HL-60 (cell line): ENCODE measurements at places on chromosomes 4 and X.

- DNase-seq, result no peak
These were observed 35.1 kb downstream of the ARHGAP24 start for GRCh38 chr4:85509882-85510631.

DNA sequence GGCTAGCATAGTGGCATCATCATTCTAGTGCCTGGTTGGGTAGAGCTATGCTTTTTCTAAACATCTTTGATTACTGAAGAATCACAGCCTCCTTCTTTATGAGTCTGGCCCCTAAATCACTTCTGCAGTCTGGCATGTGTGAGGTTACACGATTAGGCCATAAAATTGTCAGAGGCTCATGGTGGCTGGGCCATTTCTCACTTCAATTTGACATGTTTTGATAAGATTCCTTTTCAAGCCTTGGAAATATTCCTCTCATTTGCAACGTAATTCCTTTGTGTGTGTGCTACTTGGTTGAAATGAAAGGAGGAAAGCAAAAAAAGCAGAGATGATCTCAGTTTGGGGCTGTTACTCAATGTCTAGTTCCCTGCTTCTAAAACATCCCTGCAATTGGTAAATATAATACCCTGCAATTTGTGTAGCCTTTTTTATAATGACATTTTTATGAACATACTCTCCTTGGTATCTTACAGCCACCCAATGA lies 6.2 kb downstream of the CCKAR start:
- no peak for DNase-seq

- no peak for DNase-seq
These were observed 997.1 kb downstream of the RAB28 start for GRCh38 chr4:12487000-12487399.

- no peak for DNase-seq
These were observed 345.3 kb upstream of the BMP3 start for GRCh38 chr4:80685214-80685613.

DNA sequence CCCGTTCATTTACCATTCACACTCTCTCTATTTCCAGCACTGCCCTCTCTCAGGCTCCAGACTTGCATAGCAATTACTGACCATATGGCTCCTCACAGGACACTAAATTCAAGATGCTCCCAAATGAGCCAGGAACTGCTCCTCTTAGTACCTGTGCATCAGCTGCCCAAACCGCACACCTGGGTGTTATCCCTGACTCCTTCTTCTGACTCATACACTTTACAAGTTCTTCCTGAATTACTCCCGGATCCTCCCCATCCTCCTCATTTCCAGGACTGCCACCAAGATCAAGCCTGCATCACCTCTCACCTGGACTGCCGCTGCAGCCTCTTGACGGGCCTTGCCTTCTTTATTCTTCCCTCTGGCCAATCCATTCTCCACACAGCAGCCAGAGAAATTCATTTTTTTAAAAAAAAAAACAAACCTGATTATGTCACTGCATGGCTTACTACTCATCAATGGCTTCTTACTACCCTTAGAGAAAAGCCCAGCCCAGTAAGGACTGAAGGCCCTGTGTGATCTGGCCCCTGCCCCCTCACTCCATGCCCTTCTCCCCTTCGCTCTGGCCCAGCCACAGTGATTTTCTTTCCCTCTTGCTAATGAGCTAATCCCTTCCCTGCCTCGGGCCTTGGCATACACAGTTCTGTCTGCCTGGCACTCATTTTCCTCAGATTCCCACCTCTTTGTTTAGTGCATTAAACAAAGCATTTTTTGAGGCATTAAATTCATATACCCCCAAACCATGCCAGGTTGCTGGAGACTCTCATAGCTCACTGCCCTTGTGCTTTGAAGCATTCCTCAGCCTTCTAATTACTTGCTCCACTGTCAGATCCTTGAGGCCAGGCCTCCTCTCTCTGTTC lies 92.0 kb downstream of the PDGFRA start:
- no peak for DNase-seq

DNA sequence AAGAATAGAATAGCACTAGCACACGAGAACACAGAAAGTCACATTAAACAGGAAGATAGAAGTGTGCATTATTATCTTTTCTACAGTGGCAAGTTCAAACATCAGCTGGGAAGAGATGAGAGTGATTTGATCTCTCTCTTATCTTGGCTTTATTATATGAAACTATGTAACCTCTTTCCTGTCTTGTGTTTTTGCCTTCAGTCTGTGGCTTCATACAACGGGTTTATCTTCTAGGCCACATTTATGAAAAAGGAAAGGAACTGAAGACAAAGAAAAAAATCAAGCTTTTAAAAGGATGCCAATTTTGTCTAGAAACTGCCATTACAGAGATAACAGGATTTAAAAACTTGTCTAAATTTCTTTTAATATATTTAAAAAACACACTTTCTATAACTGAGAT lies 983.6 kb downstream of the RPA4 start:
- no peak for DNase-seq

GRCh38 chrX:96722781-96723180 lies 38.1 kb downstream of the DIAPH2 start:
- DNase-seq, result no peak

GRCh38 chrX:150234126-150234525 lies 129.0 kb upstream of the MAMLD1 start:
- no peak for DNase-seq

GRCh38 chr4:6095897-6096296 lies 77.7 kb upstream of the C4orf50 start:
- no peak for DNase-seq

- no peak for DNase-seq
These were observed 27.7 kb downstream of the FNIP2 start for GRCh38 chr4:158796370-158797140.

GRCh38 chr4:149838036-149838435 lies 22.4 kb upstream of the IQCM start:
- DNase-seq, result no peak

GRCh38 chr4:130233377-130234047 lies 1137.6 kb downstream of the C4orf33 start:
- no peak for DNase-seq

DNA sequence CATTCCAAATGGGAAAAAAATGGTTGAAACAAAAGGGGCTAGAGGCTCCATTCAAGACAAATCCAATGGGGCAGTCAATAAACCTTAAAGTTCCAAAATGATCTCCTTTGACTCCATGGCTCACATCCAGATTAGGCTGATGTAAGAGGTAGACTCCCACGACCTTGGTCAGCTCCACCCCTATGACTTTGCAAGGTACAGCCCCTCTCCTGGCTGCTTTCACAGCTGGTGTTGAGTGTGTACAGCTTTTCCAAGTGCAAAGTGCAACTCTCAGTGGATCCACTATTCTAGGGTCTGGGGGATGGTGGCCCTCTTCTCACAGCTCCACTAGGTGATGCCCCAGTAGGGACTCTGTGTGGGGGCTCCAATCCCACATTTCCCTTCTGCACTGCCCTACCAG lies 21.5 kb downstream of the SULT1B1 start:
- no peak for DNase-seq

DNA sequence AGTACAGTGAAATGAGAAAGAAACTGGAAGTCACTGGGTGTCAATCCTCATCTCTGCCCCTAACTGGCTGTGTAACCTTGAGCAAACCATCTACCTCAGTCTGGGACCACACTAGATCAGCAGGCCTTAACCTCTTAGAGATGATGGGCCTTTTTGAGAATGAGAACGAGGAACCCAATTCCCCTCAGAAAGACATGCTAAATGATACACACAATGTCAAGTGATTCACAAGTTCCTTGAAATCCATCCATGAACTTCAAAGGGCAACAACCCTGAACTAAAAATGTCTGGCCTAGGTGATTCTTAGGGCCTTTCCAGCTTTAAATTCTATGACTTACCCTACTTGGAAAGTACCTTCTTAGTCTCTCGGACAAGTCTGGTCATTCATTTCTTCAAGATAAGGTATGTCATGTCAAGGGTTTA lies 47.4 kb downstream of the ACSL4 start:
- no peak for DNase-seq

DNA sequence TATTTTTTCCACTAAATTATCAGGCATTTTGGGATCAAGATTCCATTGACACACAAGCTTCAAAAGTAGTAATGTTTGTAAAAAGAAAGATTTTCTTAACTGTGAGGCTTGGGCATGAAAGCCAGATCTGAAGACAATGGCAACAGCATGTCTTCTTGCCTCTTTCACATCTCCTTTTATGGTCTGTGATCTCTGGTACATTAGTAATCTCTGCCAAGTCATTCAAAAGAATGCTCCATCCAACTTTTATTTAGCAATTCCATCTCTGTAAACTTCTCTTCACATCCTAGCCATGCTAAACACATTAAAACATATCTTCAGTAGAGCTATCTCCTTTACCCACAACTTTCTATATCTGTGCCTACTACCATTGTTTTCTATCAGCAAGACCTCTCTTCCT lies 465.4 kb downstream of the FAT4 start:
- no peak for DNase-seq

DNA sequence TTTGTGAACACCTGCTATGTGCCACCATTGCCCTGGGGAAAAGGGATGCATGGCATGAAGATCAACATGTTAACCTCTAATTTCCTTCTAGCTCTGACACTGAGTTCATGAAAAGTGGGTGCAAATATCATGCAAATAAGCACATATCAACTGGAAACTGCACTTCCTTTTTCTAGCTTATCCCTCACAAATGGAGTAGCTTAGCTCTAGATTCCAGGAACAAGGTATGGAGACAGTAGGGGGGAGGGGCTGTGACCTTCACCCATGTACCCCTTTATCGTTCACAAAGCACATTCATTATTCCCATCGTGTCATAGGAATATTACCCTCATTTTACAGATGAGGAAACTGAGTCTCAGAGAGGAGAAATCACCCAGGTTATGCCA lies 37.4 kb downstream of the STARD8 start:
- no peak for DNase-seq

- DNase-seq, result no peak
These were observed 13.7 kb downstream of the ETNPPL start for GRCh38 chr4:108749119-108749518.

DNA sequence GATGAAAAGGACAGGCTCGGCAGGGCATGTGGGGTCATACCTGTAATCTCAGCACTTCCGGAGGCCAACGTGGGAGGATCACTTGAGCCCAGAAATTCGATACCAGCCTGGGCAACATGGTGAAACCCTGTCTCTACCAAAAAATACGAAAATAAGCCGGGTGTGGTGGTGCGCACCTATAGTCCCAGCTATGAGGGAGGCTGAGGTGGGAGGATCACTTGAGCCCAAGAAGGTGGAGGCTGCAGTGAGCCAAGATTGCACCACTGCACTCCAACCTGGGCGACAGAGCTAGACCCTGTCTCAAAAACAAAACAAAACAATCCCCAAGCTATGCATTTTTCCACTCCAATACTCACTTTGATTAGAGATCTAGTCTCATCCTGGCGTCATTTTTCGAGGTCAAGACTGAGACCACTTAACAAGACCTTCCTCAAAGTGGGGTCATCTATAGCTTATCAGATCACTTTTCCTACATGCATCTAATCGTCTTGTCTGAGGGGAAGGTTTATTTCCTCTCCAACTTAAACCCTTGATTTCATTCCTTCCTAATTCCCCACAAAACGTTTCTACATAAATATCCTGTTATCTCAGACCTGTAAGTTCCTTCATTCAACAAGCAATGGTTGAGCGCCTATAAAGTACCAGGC lies 1.3 kb downstream of the NKAP start:
- no peak for DNase-seq

DNA sequence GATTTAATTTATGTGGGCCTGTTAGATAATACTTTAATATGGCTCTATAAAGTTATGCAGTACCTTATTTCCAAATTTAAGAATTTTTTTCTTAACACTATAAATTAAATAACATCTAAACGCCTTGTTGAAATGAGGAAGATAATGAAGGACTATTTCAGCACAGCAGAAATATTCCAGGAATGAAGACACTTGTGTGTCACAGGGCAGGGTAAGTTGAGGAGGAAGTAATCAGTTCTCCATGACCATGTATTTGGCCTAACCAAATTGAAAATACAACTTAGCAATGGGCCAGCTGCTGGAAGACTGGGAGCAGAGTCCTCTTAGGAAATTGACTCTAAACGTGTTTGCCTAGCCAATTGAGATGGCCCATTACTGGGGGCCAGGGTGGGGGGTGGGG lies 16.9 kb downstream of the CXCL3 start:
- DNase-seq, result no peak

- DNase-seq, result no peak
These were observed 140.5 kb downstream of the CHIC2 start for GRCh38 chr4:53923921-53924320.

DNA sequence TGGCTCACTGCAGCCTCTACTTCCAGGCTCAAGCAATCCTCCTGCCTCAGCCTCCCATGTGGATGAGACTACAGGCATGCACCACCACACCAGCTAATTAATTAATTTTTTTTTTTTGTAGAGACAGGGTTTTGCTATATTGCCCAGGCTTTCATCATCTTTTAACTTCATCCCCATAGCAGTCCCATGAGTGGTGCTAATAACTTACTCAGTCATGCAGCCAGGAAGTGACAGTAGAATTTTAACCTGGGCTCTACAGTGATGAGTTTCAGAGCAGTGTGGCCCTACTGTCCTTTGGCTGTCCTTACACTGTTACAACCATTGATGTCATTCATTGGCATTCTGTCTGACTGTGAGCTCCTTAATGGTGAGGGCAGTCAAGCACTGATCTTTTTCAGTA lies 3.9 kb upstream of the OCIAD2 start:
- no peak for DNase-seq

DNA sequence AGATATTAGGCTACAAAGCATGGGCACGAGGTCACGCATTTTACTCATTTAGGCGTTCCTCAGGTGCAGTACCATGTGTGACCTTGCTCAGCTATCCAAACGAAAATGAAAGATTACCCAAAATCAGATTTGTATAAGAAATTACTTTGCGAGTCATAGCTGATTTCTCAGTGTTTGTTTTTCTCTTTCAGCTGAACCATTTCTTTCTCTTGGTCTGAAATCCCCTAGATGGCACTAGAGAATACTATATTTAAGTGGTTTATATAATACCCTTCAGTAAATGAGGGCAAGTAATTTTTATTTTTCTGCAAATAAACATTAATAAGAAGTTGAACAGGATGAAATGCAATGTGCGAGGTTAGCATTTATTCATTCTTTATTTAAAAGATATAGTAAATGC lies 496.6 kb downstream of the STIM2 start:
- no peak for DNase-seq

DNA sequence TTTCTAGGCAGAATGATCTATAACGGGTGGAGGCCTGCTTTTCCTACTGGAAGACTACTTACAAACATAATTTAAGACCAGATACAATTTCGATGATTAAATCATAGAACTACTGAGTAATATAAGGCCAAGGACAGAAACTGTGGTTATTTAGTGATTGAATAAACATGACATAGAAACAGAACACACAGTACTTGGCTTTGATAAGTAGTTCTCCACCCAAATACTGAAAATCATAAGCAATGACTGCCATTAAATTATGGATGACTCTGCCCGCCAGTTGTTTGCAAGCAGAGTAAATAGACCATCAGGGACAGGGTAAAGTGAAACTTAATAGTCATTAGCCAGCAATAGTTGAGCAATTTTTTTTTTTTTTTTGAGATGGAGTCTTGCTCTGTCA lies 17.2 kb upstream of the SMIM14 start:
- DNase-seq, result no peak
